Activated effector memory CD4-positive, alpha-beta T cell treated with anti-CD3 and anti-CD28 coated beads, Interleukin-2, amount 50 U/mL, for 16 hours (primary cell): ENCODE measurements at places on chromosomes 1 and 21.

DNA sequence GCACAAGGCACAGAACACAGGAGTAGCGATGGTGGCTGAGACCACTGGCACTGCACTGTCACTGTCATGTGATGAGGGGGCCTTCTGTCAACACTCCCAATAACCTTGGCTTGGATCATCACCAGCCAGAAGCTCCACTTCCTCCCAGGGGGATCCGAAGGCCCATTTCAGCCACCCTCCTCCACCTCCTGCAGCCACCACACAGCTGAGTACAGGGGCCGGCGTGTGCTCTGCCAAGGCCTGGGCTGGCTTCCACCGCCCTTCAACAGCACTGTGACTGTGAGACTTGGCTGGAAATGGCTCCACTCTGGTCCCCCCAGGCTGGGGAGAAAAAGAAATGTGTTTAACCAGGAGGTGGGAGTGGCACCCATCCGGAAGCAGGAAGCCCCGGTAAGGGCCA lies 9.9 kb upstream of the NADK start:
- DNase-seq: no peak

- no peak for DNase-seq
These were observed 35.8 kb downstream of the LAMC1 start for GRCh38 chr1:183058851-183059502.

DNA sequence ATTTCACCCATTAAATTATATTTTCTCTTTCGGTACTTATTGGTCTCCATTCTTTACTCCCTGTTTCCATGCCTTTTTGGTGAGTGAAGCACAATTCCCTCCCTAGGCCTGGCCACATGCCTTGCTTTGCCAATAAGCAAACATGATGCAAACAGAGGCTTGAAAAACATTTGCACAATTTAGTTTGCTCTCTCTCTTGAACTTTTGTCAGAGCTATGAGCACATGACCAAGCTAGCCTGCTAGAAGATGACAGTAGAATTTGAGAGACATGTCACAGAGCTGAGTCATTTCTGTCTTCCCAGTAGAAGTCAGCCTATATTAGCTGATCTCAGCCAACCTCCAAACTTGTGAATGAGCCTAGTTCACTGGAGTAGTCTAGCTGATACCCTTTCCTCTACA lies 24.6 kb downstream of the ANGPTL3 start:
- DNase-seq: no peak

DNA sequence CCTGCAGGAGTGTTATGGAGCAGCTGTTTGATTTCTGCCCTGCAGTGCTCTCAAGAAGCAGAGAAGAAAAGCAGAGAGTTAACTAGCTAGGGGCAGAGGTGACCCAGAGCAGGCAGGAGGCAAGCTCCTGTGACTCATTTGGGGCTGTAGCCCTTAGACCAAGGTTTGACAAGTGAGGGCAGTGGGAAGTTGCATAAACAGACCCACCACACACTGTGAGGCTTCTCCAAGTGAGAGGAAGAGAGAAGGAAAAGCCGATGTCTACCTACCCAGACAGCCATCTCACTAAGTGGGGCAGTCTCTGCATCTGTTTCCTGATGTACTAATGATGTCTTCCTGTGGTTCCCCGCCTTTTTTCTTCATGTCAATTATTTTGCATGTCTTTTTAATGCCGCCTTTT lies 159.9 kb upstream of the NR5A2 start:
- no peak for DNase-seq

DNA sequence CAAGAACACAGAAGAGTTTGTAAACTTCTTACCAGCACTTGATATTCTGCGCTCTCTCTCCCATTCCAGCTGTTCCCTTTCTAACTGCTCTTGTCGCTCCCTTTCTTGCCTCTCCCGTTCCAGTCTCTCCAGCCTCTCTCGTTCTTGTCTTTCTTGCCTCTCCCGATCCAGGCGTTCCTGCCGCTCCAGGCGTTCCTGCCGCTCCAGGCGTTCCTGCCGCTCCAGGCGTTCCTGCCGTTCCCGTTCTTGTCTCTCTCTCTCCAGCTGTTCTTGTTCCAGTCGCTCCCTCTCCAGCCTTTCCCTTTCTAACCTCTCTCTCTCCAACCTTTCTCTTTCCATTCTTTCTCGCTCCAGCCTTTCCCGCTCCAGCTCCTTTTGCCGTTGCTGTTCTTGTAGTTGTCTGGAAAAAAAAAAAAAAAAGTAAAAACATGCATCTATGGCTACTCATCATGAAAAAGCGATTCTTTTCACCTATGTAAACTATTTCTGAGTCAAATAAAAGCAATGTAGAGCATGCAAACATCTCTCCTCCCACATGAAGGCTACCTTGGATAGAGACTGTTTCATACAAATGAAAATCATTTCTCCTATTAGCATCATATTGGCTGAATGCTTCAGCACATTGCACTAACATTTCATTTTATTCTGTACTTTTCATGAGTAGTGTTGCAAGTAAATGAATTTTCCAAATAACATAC lies 91.5 kb upstream of the LBR start:
- DNase-seq: no peak

DNA sequence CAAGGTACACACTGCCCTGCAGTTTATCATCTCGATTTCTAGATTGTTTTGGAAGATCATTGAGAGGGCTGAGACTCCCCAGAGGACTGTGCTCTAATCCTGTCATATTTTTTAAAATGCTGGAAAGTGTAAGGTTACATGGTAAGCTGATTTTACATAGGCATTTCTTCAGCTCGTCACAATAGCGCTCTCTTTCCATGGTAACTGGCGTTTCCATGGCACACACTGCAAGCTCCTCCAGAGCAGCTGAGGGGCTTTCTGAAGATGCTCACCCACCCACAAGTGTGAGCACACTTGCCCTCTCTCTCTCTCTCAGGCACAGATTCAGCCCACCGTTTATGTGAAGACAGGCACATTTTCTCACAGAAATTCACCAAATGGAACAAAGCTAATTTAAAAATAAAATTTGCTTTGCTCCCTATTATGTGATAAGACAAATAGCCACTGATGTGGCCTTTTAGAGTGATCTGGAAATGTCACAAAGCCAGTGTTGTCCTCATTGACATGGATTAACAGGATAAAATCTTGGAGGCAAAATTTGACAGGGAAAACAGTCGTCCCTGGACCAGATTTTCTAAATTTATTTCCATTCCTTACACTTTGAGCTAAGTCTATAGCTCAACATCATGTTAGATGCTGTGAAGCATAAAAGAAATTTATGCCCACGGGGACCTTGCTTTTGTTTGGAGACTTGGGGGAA lies 421.5 kb downstream of the RWDD3 start:
- DNase-seq: no peak
